ENCODE measurements at places on chromosomes 2 and 18.

DNA sequence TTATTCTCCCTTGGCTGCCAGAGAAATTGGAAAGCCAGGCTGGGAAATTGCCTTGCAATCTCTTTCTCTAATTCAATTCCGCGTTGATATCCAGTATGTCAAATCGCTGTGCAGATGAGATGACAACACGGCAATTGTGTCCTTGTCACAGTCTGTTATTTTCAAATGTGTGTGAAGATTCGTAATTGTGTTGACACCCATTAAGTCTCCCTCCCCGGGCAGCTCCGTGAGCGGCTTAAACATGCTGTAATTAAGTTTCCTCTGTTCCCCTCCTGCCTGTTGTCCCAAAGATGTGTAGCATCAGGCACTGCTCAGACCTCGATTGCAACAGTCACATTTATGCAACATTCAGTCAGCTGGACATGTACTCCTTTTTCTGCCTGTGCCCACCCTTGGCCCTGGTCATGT is 209.5 kb downstream of the LPIN1 start:
- no peak for DNase-seq

GRCh38 chr2:3756306-3756705 is 52.9 kb downstream of the DCDC2C start:
- DNase-seq, result no peak

DNA sequence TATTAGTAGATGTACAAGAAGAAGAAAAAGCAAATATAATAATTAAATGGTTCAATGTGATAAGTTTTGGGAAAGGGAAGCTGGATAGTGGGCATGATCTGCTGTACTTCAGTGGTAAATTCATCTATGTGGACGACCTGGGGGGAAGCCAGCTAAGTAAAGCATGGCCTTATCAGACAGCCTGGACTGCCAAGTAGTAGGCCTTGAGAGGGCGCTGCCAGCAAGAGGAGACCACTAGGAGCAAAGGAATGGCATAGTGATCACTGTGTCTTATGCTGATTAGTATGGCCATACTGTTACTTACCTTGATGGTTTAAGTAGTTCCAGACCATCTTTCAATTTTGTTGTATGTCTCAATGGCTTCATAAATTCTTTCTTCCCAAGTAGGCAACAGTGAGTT is 287.6 kb downstream of the SETBP1 start:
- no peak for DNase-seq

- DNase-seq, result no peak
These were observed 97.2 kb upstream of the GPC1 start for GRCh38 chr2:240338274-240338673.

- DNase-seq, result no peak
These were observed 24.4 kb downstream of the SLC39A6 start for GRCh38 chr18:36104749-36105148.

DNA sequence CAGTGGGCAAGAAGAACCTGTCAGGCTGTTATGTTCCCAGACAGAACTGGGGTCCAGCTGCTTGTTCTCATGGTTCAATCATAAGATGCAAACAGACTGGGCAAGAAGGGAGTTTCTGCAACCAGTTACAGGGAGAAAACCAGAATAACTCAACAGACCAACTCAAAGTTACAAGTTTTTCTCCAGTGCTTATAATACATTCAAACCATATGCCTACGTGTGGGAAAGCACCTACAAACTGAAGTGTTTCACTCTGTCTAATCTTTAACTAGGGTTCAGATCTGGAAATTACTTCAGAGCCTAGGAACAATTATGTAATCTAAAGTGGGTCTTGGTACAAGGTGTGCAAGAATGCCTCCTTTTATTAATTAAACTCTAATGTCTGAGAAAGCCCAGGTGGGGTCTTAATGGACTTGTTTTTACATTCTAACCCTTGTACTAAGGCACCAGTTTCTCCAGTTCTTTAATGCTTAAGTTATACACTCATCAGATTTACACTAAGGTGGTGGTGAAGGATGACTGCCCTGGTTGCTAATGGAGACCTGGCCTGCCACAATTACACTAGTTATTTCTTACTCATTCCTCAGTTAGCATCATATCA is 951.9 kb downstream of the TSN start:
- no peak for DNase-seq

- DNase-seq, result no peak
These were observed 36.2 kb downstream of the PNO1 start for GRCh38 chr2:68193787-68194372.

Measured in stimulated activated CD4-positive, alpha-beta T cell treated with anti-CD3 and anti-CD28 coated beads, Interleukin-1b, Interleukin-23, amount 100 ng/mL, for 1 hour (primary cell).